ENCODE measurements at places on chromosomes 3 and 15.

DNA sequence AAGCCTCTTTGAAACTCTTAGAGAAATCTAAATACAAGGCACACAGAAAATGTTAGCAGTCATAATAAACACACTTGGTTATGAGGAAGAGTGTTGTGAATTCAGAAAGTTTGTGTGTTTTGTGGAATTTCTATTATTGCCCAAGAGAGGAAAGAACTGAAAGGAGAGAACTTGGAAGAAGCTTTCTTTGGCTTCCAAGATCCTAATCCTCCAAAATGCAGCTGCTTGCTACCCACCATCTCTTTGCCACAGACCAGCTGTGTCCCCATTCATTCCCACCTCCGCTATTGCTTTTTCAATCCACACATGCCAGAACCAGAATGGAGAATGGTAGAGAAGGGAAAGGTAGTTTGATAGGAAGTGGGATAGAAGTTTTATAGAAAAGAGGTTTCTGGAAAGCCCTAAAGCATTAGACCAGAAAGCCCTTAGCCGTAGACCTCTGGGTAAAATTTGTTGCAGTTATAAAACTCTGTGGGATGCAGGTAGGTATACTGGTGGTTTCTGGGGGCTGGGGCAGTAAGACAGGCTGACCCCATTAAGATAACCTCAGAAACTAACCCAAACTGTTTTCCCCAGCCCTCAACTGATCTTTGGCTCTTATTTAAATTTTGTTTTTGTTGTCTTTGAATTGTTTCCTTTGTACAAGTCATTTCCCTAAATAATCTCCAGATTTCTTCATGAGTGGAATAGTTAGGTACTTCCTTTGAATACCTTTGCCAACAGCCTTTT, 108.5 kb downstream of the FILIP1L start:
- DNase-seq = peak; percentile 73

DNA sequence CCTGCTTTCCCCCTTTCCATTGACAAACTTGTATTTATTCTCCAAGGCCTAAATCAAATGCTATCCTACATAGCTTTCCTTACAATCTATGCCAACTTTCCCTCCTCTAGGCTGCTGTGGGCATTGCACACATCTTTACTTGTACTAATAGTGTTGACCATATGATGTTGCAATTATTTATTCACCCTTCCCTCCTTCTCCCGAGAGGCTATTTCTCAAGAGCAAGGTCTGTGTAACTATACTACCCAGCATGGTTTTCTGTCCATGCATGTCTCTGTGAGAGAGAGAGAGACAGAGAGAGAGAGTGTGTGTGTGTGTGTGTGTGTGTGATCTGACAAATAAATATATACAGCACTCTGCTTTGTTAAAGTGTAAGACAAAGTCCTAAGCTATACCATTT, 63.8 kb downstream of the GTPBP8 start:
- peak; percentile 58 for DNase-seq

- DNase-seq = no peak
Measured at GRCh38 chr3:127052121-127052561, 69.2 kb downstream of the PLXNA1 start.

DNA sequence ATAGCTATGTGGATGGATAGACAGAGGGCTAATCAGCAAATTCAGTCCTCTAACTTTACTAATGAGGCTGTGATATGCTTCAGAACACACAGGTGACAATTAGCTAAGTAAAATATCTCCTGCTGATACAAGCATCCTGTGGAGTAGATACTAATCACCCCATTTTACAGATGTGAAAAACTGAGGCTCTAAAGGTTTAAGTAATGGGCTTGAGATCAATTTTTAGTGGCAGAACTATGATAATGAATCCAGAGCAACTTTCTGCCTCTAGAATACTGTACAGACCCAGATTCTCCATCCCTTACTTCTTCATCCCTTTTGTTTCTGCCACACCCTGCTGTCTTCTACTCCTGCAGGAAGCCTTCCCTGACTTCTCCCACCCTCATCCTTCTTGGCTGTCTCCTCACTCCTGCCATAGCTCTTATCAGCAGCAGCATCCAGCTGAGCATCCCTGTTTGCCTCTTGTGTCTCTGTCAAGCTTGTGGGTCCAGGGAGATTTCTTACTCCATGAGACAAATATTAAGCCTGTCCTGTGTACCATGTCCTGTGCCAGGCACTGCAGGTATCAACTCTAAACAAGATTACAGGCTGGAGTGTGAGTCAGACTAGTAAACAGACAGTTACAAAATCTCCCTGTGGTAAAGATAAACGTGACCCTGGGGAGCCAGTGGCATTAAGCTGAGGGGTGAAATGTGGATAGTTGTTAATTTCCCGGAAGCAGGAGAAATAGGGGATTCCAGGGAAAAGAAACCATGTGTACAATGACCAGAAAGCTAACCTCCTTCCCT, 39.2 kb downstream of the SLC6A11 start:
- no peak for DNase-seq

DNA sequence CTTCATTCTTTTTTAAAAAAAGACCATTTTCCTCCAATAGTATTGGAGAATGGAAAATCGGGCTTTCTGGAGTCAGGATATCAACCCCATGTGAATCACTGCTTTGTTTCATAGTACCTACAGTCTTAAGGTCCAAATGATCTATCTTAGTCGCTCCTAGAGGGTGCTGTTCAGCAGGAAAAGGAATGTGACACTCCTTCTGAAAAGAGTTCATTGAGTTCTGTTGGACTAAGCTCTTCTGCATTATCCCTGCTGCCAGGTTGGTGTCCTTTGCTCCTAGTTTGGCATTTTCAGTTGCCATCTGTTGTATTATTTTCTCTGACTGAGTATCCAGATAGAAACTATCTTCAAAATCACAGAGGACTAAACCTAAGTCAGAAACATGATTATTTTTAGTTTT, 57.2 kb downstream of the POLQ start:
- DNase-seq = no peak

DNA sequence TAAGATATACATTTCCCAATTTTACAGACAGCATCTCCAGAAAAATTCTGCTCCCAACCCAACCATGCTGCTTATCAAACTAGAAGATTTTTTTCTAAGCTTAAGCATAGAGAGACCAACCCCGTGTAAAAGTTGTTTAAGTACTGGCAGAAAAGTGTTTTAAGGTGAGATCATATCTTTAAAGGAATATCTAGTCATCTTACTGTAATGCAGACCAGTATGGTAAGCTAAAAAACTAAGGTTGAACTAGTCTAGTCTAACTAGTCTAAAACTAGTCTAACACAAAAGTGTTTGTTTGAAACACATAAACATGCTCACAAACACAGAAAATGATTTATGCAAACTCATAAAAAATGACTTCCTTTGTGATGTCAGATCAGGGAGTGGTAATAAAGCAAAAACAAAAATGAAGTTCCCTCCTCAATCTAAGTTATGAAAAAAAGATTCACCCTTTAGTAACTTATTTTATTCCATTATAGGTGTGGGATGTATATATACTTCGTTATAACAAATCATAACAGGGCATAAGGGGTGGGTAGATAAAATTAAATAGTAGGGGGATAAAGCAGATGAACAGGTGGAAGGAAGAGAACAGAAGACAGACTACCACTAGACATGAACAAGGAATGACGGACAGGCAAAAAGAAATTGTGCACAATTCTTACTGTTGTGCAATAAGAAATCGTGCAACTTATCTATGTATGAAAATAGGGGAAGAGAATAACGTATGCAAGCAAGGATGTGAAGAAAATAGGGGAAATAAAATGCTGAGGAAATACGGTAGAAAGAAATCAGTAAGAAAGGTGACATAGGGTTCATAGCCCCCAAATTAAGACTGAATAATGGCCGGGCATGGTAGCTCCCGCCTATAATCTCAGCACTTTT, 10.0 kb downstream of the MYO5A start:
- DNase-seq = peak; percentile 66

GRCh38 chr15:83747050-83747717, 93.3 kb downstream of the ADAMTSL3 start:
- DNase-seq = peak; percentile 37

DNA sequence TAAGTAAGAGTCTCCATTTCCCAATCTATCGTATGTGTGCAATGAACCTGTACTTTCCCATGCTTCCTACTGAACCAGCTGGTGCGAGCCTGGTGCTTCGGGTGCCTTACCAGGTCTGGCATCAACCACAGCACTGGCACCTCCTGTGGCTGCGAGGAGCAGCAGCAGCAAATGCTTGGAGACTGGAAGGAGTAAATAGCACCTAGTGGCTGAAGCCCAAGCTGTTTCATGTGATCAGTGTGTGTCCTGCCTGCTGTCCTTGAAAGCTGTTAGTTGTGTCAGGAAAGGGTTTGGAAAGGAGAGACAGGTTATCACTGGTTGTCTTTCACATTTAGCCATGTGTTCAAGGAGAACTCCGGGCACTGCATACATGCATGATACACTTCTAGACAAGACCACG, 31.8 kb downstream of the PCOLCE2 start:
- DNase-seq = no peak

GRCh38 chr15:72591361-72591760, 63.1 kb upstream of the GOLGA6B start:
- no peak for DNase-seq

DNA sequence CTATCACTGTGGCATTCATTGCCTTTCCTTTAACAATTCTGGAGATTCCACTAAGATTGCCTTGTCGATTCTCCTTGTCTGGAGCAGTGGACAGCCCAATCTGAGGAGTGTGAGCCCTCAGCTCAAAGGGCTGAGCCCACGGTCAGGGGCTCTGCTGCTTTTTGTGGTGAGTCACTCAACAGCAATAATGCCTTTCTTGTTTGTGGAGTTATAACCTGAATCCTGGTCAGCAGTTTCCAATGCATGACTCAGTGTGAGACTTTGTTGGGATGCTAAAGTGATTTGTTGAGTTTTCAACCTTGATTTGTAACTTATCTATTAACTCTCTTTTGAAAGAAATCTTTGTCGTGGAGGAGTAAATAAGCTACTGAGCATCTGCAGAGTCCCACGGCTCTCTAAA, 183.5 kb downstream of the TJP1 start:
- DNase-seq = no peak

GRCh38 chr3:136075218-136075808, 109.8 kb downstream of the PPP2R3A start:
- DNase-seq = peak; percentile 92

DNA sequence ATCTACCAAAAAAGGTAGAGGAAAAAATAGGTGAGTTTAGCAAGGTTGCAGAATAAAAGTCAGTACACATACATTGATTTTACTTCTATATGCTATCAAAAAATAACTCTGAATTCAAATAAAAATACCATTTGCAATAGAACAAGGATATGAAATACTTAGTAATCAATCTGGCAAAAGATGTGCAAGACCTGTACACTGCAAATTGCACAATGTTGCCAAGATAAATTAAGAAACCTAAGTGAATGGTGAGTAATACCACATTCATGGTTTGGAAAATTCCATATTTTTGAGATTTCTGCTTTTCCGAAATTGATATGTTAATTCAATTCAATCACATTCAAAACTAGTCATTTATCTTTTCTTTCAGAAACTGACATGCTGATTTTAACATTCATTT, 464.8 kb downstream of the EPHA3 start:
- no peak for DNase-seq

DNA sequence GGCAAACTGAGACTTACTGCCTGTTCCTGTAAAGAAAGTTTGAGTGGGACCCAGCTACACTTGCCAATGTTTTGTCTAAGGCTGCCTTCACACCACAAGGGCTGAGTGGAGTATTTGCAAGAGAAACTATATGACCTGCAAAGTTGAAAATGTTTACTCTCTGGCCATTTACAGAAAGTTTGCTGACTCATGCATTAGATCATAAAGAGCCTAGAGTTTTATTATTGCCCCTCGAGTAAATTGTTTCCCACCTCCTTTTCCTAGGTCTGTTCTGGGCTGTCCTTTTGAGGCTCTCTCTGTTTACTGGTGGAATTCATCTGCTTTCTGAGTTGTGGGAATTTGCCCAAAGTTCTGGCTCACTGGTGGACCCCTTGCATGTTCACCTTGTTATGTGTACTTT, 6.7 kb upstream of the PROK2 start:
- no peak for DNase-seq

- DNase-seq = no peak
Measured at GRCh38 chr3:159996018-159996417, 7.4 kb downstream of the IL12A start.

DNA sequence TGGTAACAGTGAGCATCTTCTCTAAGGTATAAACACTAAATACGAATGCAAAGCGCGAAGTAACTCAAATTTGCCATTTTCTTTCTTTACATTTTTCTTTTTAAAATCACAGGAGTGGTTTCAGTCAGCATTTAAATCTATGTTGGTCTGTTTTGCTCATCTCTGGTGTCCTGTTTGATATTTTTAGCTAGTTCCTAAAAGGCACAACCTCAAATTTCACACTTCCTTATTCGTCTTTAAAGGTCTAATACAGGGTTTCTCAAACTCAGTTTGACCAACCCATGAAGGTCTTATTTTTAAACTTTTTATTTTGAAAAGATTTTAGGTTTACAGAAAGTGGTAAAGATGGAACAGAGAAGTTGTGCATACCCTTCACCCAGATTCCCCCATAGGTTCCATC, 201.1 kb downstream of the MAGI1 start:
- no peak for DNase-seq

GRCh38 chr3:184229394-184230080, at the start of gene VWA5B2:
Gene VWA5B2, plus strand, starts transcription at chr3:184229585. Its CDS starts 944 bp downstream, at chr3:184230529.
- no peak for DNase-seq

DNA sequence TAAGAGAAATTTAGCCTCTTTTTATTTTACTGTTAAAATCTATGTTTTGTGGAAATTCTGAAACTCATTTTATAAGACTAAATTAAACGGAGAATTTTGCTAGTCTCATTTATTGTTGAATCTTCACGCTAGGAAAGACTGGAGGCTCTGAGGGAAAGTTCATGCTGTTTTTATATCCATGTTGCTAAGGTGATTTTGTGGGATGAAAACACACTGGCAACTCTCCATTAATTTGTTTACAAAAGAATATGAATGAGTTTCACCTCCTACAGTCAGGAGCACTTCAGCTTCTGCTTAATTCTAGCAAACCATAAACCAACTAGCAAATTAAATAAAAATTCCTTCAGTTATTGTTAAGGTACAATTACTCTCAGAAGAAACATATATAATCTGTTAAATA, 195.4 kb downstream of the RAP2B start:
- DNase-seq = no peak

DNA sequence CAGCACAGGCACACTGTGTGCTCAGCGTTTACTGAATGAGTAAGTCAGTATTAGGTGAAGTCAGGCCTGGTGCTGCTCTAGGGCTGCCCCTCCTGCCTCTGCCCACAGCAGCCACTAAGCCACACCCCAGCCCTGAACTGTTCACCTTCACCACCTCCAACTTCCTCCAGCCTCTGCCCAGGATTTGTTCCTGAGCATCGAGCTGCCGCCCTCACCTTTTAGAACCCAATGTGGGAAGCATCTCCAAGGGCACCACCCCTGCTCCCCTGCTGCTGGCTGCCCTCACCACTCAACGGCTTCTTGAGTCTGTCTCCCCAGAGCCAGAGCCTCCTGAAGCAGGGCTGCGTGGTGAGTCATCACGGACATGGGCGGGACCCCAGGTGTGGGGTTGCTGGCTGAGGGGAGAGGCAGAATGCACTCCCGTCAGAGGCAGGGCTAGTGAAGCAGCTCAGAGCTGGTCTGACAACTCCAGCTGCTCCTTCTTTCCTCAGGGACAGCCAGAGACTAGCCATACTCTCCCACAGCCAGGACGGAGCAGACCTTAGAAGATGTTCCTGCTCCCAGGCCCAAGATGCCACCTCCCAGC, 5.8 kb downstream of the HYAL2 start:
- no peak for DNase-seq

- no peak for DNase-seq
Measured at GRCh38 chr15:35696767-35697231, 150.8 kb upstream of the DPH6 start.
